ENCODE measurements at places on chromosomes 12 and 14. TPM values are rescaled to one million over a fixed set of nuclear protein-coding genes. Genes with fewer than 3 reads are reported as not detected.

The CCDC184 gene
- total RNA-seq = 0.26 TPM

The GOLGA3 gene
- 57.1 TPM for total RNA-seq

The TOMM20L gene
- not detected for total RNA-seq

The KRT8 gene
- 0.83 TPM for total RNA-seq

The LRTM2 gene
- total RNA-seq = not detected

GRCh38 chr12:62599854-62600437 is 133.3 kb downstream of the MON2 start:
- peak; percentile 26 for DNase-seq

DNA sequence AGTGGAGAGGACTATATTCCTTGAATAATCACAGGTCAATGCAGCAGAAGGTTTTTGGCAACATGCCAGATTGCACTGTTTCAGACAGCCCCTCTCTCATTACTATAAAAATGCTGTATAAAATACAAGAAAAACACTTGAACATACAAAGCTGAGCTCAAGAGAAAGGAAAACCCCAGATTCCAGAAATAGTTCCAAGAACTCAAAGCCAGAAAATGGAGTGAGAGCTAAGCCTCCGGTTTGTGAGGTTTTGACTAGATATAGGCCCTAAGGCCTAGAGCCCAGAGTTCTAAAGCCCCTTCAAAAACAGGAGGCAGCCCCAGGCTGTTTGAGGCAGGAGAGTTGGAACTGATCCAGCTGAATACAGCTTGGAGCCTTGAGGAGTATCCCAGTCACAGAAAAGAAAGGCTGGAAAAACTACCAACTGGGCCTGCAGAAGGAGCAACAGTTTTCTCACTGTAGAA is 29.4 kb upstream of the ACTN1 start:
- no peak for DNase-seq

DNA sequence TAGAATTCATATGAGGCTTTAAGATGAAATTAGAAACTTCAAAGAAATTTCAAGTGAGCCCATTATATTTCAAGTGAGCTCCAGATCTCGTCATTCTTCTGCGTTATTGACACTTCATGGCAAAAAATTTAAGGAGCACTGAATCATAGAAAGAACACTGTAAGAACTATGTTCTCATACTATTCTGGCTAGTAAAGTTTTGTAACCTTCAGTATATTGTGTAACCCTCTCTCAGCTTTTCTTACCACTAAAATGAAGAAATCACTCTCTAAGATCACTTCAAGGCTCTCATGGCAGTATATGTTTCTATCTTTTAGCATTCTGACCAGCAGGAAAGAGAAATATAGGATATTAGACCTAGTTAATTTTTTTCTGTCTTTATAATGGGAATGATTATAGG is 6.3 kb downstream of the GPHN start:
- DNase-seq = peak; percentile 15

DNA sequence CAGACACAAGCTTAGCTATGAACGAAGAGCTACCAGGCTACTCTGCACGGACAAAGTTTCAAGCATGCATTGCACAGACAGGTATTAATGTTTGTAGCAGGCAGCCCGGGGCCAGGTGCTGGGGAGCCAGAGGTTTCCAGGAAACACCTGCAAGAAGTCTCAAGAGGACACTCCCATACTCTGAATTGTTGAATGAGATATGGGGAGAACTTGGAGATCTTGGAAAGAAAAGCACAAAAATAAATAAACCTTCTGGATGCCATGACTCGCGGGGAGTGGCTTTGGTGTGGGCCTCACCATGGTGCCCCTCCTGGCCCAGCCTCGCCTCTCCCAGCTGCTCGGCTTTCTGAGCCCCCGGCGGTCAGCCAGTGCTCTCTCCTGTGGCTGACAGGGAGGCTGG is 186.8 kb downstream of the TTC7B start:
- DNase-seq = no peak

- peak; percentile 43 for DNase-seq
Measured at GRCh38 chr12:47396902-47397663, 308.7 kb downstream of the RPAP3 start.

GRCh38 chr14:61997161-61997560 is 234.9 kb downstream of the SNAPC1 start:
- DNase-seq = no peak

GRCh38 chr14:25113394-25113793 is 63.4 kb upstream of the STXBP6 start:
- no peak for DNase-seq

DNA sequence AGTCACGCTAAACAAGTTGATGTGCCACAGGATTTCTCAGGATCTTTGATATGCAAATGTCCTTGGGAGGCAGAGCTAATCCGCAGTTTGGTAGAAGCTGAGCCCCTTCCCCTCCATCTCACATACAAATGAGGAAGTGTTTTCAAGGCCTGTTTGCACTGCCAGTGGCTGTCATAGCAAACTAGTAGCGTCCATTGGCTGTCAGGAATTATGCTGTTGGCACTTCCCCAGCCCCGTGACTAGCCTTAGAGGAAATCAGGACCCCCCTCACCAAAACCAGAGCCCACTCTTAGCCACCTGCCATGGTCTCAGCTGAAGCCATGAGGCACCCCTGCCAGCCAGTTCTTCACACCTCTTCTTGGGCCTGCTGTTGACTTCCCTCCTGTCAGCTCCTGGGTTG is 253.9 kb downstream of the CACNA1C start:
- DNase-seq = no peak

- DNase-seq = peak; percentile 86
Measured at GRCh38 chr12:47095446-47096236, 15.9 kb upstream of the AMIGO2 start.

GRCh38 chr12:3452348-3452747 is 38.7 kb upstream of the PRMT8 start:
- no peak for DNase-seq

DNA sequence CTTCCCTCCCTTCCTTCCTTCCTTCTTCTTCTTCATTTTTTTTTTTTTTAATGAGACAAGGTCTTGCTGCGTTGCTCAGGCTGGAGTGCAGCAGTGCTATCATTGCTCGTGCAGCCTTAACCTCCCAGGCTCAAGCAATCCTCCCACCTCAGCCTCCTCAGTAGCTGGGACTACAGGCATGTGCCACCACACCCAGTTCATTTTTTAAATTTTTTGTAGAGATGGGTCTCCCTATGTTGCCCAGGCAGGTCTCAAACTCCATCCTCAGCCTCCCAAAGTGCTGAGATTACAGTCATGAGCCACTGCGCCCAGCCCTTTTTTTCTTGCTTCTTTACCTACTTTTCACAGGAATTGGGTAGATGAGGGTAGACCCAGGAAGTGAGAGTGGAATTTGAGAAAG is 1.6 kb downstream of the OR10AD1 start:
- DNase-seq = no peak

- DNase-seq = peak; percentile 27
Measured at GRCh38 chr12:48765753-48766162, 23.1 kb downstream of the ADCY6 start.

DNA sequence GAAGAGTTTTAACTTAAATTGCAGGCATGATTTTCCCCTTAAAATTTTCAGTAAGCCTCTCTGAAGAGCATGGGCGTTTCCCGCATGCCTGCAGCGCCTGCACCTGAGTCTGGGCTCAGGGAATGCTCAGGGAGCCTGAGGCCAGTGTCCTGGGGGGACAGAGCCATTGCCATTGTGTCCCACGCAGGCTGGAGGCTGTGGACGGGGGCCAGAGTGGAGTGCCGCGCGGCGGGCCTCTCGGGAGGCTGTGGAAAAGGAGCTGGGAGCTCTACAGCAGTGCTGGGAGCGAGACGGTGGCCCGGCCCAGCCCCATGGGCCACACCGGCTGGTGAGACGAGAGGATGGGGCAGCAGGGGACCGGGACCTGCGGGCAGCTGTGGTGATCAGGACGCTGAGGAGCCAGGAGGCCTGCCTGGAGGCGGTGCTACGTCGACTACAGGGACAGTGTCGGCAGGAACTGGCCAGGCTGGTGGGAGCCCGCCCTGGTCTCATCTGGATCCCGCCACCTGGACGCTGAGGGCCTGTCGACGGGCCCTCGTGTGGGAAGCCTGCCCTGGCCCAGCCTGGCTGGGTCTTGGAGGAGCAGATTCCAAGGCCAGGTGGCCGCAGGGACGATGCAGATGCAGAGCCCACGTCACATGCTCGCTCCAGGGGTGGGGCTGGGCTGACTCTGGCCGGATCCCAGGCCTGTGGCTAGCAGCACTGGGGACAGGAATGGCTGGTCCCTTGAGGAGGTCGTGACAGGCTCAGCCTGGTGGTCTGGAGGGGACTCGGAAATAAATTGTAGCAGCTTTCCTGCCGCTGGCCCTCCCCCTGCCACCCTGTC is 7.6 kb downstream of the TEDC1 start:
- DNase-seq = no peak

DNA sequence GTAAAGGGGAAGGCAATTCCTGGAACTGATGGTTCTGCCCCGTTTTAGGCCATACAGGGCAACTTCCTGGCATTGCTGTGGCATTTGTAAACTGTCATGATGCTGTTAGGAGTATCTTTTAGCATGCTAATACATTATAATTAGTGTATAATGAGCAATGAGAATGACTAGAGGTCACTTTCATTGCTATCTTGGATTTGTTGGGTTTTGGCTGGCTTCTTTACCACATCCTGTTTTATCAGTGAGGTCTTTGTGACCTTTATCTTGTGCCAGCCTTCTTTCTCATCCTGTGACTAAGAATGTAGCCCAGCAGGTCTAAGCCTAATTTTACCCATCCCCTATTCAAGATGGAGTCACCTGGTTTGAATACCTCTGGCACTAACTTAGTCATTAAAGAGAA is 51.2 kb downstream of the TESPA1 start:
- peak; percentile 49 for DNase-seq

DNA sequence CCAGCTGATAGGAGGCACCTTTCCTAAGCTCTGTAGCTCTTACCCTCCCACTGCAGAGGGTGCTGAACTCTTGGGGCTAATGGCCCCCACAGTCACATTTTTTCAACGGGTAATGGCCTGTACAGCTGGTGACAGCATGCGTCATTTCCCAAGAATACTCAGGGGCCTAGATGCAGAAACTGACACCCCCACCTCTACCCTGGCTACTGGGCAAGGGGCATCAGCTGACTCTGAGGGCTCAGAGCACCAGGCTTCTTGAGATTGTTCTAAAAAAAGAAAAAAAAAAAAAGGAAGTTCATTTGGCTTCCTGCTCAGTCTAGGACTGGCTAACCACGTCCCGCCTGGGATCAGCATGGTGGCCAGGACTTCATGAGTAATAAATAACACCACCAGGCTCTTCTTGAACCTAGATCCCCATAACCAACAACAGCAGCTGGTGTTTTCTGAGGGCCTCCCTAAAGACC is 35.2 kb downstream of the ZFP36L1 start:
- DNase-seq = peak; percentile 97
